Activated CD8-positive, alpha-beta T cell treated with anti-CD3 and anti-CD28 coated beads, Interleukin-2, amount 10 ng/mL, durations not matched to agents 7 days and 5 days (primary cell): ENCODE measurements at places on chromosomes 7 and 10. TPM values are rescaled to one million over a fixed set of nuclear protein-coding genes. Genes with fewer than 3 reads are reported as not detected.

Gene IGFBP3
- total RNA-seq: 1.0 TPM

Gene CACNB2
- total RNA-seq: not detected

Gene GPNMB
- total RNA-seq: 0.29 TPM

Gene HTR7
- not detected for total RNA-seq

Gene PILRA
- 8.1 TPM for total RNA-seq

Gene SKIDA1
- 0.11 TPM for total RNA-seq

Gene CTAGE8
- 2.2 TPM for total RNA-seq

Gene ELAPOR2
- total RNA-seq: 2.3 TPM

Gene NRAP
- not detected for total RNA-seq
